ENCODE measurements at places on chromosomes 1 and 21. TPM values are rescaled to one million over a fixed set of nuclear protein-coding genes. Genes with fewer than 3 reads are reported as not detected.

The KIF21B gene
- polyA plus RNA-seq, result 0.04 TPM

GRCh38 chr1:155207806-155208540 lies at the start of gene THBS3:
Gene THBS3, minus strand, starts transcription at chr1:155207897. Its CDS starts 21 bp downstream, at chr1:155207876.
- peak; percentile 76 for DNase-seq

DNA sequence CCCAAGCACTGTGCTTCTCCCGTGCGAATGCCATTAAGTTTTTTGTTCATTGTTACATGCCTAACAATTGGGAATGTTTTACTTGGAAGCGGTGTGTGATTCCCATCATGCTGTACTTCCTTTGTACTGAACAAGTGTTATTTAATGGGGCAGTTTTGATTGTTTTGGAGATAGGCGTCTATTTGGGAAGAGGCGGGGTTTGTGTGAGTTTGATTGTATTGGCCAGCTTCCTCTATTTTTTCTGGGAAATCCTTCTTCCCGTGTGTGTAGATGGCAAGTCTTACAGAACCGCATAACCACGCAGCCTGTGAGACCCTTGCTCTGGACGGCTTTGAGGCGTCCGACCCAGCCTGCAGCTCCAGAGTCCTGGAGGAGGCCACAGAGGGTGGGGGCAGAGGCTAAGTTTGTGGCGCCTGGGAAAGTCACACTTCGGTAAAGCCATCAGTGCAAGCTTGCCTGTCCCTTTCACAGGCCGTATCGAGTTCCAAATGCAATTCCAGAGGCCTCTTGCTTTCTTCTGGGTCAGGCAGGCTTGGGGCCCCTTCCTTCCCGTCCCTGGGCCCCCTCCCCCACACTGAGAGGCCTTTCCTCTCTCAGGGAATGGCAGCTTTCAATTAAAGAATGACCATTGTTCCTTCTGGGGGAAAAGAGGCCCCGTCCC lies 210.3 kb downstream of the TOMM20 start:
- no peak for DNase-seq

GRCh38 chr1:148362216-148362611 lies 120.9 kb downstream of the PPIAL4G start:
- no peak for DNase-seq

DNA sequence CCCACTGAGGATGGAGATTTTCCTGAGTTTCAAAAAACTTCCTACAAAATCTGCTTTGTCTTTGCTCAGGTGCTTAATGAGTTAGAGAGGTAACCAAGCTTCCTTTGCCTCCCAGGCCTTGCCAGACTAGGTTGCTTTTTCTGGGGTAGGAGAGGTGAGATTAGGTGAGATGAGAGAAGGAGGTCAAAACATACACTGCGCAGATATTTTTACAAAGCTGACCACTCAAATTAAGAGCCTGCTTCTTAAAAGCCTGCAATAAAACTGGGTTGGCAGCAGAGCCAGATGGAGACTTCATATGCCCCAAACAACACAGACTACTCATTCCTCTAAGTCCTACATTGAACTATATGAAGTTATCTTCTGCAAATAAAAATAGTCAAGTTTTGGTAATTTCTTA lies 352.5 kb downstream of the NUF2 start:
- DNase-seq, result no peak

DNA sequence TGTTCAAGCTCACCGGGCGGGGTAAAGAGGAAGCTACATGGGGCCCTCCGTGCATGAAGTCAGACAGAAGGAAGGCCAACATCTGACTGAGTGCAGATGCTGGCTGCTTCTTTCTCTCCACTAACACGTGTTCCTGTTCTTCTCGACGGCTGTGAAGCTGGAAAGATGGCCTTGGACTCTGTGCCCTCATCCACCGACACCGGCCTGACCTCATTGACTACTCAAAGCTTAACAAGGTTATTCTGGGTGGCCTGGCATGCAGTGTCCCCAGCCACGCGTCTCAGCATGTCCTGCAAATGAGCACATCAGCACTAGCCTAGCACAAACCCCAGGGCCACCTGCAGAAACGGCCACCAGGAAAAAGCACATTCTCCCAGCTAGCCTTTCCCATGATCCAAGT lies 41.2 kb downstream of the ACTN2 start:
- DNase-seq, result peak; percentile 74

All from psoas muscle (tissue), 8 donors.